Activated T-helper 2 cell treated with anti-CD3 and anti-CD28 coated beads, Interferon-gamma antibody, Interleukin-2, Interleukin-4, amounts not matched to agents 10 μg/mL and 5 μg/mL and 100 μg/mL, durations not matched to agents 14 hours and 24 hours and 36 hours (primary cell): ENCODE measurements at places on chromosomes 5 and 9. TPM values are rescaled to one million over a fixed set of nuclear protein-coding genes. Genes with fewer than 3 reads are reported as not detected.

The SLC34A1 gene
- total RNA-seq, result not detected in 2 replicates

The WNT8A gene
- not detected in 2 replicates for total RNA-seq

The TLX3 gene
- not detected in 2 replicates for total RNA-seq

The TAF11L10 gene
- total RNA-seq, result not detected in 2 replicates

The SPATA31E1 gene
- not detected in 2 replicates for total RNA-seq

The CCDC192 gene
- total RNA-seq, result not detected in 2 replicates

The PCDHGB1 gene
- total RNA-seq, result 0.16 and 0.48 TPM in 2 replicates

The PHYHD1 gene
- total RNA-seq, result 0.44 and 0.68 TPM in 2 replicates

The ZNF622 gene
- 41.4 and 42.3 TPM in 2 replicates for total RNA-seq

DNA sequence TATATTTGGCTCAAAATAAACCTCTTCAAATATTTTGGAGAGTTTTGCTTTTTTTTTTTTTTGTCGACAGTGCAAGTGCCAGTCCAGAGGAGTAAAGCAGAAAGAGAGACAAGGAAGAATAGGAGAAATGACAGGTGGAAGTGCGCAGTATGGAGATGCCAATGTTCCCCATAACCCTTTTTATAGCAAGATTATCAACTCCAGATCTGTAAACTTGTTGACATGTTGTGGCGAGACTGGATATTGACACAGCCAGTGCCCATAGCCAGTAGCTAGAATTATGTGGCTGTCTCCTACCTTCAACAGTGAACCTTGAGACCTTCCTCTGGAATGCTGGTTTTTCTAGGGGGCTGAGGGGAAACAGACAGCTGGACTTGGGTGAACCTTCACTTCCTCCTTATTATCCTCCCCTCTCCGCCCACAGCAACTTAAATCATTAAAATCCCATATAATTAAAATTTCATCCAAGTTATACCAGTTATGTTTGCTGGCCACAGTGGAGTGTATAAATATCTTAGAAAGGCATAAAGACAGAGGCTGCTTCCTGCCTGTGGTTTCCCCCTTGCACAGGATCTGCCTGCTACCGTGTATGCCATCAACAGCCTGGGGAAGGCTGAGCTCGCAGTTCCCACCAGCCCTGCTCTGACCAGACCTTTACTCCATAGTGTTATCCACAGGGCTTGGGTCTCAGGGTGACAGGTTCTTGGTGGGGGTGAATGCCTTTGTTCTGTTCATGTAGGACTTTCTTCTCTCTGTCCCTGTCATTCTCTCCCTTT lies 112.3 kb upstream of the ANKH start:
- no peak for DNase-seq

GRCh38 chr5:172162323-172162986 lies 25.6 kb downstream of the STK10 start:
- no peak for DNase-seq

DNA sequence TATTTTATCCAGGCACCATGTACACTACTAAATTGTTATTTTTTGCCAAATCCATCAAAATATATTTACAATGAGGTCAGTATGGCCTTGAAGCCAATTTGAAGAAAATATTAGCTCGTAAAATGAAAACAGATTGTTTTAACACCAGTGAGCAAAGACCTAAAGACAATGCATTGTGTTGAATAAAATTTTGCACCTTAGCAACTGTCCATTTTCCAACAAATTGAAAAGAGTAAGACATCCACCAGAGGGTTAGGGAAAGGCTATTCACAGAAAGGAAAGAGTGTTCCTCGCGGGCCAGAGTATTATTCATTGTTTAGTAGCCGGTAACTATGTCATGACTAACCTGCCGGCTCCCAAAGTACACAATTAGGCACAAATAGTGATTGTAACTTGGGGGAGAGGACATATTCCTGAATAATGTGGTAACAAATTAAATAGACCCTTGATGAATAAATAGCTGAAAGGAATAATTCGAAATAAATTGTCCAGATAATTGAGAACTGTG lies 213.3 kb downstream of the DNAH5 start:
- DNase-seq, result no peak

DNA sequence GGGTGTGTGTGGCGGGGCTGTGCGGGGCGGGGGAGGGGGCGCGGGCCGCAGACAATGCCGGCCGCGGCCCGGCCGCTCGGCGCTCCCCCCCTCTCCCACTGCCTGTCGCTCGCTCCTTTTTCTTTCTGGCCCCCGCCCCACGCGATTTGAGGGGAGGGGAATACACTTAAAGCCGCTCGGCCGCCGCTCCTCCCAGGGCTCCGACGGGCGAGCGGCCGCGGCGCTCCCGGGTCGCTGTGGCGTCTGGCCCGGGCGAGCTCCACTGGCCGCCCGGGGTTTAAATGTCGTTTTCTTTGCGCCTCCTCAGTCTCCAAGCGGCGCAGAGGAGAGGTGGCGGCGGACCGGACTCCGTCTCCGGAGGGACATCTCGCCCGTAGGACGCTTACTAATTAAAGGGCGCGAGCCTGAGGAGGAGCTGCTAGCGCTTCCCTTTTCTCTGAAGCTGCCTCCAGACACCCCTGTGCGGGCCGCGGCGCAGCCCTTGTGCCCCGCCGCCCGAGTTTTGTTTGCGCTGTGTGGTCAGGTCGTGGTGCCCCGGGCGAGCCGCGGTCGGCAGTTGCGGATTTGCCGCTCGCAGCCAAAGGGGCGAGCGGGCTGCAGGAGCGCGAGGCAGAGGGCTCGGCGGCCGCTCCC lies 1.4 kb downstream of the ZSWIM6 start:
- DNase-seq, result peak; percentile 25

DNA sequence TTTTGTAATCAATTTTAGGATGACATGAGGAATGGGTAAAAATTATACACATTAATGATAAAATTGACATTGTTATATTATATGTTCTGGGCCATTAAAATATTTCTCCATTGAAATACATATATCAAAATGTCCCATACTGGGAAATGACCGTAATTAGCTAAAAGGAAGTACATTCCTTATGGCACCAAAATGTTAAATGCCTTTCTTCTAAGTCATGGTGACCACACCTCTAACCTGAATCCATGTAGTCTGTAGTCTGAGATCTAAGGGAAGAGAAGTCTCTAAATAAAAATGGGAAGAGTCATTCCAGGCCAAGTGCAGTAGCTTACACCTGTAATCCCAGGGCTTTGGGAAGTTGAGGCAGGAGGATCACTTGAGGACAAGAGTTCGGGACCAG lies 10.0 kb upstream of the GDA start:
- no peak for DNase-seq

DNA sequence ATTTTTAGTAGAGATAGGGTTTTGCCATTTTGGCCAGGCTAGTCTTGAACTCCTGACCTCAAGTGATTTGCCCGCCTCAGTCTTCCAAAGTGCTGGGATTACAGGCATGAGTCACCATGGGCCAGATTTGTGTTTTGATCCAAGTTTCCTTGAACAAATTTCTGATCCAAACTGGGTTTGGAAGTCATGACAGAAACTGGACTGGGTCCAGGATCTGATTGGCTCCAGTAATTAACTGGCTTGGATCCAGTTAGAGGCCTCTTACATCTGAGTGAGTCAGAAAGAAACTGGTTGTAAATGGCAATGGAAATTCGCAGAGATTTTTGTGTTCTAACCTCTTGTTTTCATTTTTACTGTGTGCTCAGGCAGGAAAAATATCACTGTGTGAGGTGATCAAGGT lies 141.6 kb downstream of the SLC25A46 start:
- DNase-seq, result no peak

GRCh38 chr5:143682246-143682905 lies 129.6 kb upstream of the HMHB1 start:
- DNase-seq, result no peak

DNA sequence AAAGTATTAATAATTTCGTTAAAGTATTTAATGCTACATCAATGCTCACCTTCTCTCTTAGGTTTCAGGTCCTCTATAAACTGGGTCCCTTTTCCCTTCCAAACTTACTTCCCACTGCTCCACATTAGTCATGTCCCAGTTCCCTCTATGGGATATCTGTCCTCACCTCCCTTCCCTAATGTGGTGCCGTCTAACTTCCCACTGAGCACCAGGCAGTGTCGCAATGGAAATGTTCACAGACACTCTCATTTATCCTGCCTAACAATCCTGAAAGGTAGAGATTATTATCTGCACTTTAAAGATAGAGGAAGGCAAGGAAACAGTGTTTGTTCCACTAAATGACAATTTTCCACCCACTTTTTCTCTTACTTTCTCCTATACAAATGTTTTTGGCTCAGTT lies 329.7 kb downstream of the CWC27 start:
- DNase-seq, result no peak

DNA sequence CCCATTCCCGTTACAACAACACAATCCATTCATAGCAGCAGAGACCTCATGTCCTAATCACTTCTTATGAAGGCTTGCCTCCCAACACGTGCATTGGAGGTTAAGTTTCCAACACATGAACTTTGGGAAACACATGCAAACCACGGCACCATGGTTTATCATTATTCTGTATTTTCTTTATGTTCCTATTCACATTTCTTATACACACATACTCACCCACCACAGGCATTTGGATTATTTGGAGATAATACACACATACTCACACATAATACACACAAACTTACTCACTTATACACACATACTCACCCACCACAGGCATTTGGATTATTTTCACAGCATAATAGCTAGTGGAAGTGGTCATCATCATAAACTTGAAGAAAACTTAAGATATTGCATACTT lies 75.6 kb downstream of the C7 start:
- DNase-seq, result no peak

DNA sequence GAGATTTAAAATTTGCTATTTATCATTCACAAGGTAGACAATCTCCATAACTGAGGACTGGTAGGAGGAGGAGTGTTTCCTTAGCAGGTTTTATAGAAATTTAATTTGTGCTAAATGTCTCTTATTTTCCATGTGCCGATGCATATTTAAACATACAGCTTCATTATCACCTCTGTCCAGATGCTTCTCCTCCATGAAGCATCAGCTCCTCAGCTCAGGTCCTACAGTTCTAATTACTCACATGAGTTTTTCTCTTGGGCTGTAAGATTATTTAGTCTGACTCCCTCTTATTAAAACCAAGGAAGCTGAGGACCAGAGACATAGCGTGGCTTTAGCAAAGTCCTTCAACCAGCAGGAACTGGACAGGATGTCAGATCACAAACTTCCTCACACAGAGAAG lies 300.2 kb upstream of the PANK3 start:
- no peak for DNase-seq

DNA sequence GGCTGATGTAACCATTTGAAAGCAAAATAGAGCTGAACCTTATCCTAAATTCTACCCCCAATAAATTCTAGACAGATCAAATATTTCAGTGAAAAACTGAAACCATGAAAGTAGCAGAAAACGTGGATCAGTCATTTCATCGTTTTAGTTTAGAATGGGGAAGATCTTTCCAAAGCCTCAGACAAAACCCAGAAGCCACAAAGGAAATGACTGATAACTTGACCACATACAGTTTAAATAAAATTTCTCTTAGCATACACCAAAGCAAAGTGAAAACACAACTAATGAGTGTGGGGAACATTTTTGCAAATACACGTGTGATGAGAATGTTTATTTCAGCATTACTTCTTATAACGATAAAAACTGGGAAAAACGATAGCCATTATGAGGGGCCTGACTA lies 284.8 kb downstream of the ADGRV1 start:
- no peak for DNase-seq

- no peak for DNase-seq
These were observed 257.8 kb downstream of the TRIM32 start for GRCh38 chr9:116944714-116945534.

DNA sequence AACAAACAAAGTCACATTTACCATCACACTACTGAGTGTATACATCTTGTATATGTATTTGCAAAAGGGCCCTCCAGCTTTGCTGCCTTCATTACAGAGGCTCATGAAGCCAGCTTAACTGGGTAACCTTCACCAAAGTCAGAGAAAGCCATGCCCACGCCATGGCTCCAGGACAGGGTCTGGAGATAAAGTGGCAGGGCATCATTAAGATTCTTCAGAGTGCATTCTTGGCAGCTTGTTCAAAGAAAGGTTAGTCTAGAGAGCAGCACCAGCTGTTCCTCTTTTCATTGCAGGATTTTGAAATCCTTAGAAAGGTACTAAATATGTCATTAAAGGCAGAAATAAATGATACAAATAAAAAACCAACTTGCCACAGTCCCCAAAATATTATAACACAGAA lies 333.2 kb downstream of the NDUFS4 start:
- no peak for DNase-seq

DNA sequence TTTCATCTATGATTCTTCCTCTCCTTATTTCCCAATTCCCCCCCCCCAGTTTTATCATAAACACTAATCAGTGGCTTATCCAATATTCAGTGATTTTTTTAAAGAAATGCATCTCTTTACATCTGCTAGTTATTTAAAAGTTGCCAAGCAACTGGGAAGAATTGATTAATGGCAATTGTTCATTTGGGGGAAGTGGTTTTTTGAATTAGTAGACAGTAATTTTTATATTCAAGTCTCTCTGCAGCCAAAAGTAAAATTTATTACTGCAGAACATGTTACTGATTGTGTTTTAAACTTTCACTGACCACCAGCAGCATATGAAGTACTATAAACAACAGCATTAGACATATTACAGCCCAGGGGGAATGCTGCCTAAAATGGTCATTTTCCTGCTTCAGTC lies 308.8 kb upstream of the NREP start:
- no peak for DNase-seq

GRCh38 chr5:14032918-14033317 lies 88.4 kb upstream of the DNAH5 start:
- no peak for DNase-seq

- DNase-seq, result no peak
These were observed 174.2 kb downstream of the OXCT1 start for GRCh38 chr5:41695920-41696582.

- no peak for DNase-seq
These were observed 98.2 kb downstream of the PCSK5 start for GRCh38 chr9:75988663-75989062.

- no peak for DNase-seq
These were observed 55.2 kb downstream of the HSPA4 start for GRCh38 chr5:133106761-133107572.

DNA sequence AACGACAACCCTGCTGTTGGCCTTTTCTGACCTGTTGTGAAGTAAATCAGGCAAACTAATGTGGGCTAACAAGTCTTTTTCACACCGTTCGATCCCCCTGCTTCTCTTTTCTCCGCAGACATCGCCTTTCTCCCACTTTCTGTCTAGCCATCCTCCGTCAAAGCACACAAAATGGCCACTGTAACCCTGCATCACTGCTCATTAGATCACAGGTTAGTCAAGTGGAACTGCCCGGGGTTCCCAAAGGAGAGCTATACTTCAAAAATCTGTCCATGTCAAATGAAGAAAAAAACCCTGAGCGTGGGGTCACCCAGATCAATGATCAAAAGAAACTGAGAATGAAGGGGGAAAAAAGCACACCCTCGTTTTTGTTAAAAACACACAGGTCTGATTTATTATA lies 212.1 kb downstream of the ARL15 start:
- no peak for DNase-seq
